EL (cell line): ENCODE measurements at places on chromosomes 16 and 17.
A peak's percentile ranks its signal among the peaks of the same experiment; 100 is the strongest.

- DNase-seq, result no peak
Measured at GRCh38 chr16:67165121-67166078, 855 bp downstream of the HSF4 start.

DNA sequence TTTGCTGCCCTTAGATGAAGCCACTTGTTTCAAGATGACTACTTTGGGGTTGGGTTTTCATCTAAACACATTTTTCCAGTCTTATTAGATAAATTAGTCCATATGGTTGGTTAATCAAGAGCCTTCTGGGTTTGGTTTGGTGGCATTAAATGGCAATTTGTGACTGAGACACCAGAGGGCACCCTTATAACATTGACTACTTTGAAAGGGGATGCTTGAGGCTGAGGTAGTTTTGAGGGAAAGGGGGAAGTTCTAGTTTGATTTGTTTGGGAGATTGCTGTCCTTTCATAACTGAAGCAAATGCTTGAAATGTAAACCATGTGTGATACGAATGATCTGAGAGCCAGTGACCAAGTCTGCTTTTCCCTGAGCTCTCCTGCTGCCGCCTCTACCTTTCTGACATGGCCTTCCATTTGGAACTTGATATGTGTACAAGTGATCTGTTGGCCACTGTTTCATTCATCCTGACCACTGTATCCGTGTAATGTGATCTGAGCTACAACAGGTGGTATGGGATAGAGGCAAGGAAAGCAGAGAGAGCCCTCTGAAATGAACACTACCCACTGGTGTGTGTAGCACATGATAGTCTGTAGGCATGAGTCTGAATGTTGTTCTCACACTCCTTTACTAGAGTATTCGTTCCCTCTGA lies 5.8 kb upstream of the RARA start:
- DNase-seq, result peak; percentile 69

DNA sequence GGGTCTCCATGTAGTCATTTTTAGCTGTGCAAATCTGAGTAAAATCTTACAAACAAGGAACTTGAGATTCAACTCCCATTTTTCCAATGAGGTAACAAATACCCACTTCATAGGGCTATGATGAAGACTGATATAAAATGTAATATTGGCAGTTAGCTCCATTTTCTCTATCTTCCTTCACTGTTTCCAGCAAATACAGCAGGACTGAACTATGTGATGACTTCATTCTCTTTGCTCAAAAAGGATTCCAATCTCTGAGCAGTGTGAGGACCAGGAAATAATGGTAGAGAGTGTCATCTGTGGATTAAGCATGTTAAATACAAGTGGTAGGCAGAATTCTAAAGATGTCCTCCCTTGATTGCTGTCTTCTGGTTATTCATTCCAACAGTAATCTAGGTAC lies 18.3 kb downstream of the RND2 start:
- no peak for DNase-seq

GRCh38 chr16:86531191-86531545 lies 20.8 kb downstream of the FOXF1 start:
- DNase-seq, result no peak

DNA sequence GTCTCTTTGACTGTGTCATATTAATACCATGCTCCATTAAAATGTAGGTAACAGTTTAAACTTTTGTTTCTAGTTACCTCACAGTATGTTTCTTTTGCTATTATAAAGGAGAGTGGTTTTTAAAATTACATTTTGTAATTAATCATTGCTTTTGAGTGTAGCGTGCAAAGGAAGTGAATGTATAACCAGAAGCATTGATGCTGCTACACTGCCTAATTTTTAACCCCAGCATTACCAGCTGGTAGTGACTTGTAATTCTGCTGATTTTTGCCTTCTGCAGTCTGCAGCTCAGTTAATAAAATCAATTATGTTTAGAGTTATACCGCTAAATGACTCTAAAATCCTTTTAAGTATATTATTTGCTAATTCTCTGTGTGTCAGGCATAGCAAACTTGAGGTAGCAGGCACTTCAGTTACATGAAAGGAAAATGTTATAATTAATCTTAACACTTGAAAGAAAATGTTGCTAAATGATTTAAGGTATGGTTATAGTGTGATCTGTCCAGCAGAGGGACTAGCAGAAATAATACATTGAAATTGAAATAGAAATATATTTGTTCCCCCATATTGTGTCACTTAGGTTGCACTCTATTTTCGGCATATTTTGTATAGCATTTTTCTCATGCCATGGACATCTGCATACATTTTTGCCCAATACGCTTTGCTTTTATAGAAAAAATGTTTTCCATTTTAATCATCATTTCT lies 388.5 kb downstream of the CNTNAP4 start:
- DNase-seq, result no peak

DNA sequence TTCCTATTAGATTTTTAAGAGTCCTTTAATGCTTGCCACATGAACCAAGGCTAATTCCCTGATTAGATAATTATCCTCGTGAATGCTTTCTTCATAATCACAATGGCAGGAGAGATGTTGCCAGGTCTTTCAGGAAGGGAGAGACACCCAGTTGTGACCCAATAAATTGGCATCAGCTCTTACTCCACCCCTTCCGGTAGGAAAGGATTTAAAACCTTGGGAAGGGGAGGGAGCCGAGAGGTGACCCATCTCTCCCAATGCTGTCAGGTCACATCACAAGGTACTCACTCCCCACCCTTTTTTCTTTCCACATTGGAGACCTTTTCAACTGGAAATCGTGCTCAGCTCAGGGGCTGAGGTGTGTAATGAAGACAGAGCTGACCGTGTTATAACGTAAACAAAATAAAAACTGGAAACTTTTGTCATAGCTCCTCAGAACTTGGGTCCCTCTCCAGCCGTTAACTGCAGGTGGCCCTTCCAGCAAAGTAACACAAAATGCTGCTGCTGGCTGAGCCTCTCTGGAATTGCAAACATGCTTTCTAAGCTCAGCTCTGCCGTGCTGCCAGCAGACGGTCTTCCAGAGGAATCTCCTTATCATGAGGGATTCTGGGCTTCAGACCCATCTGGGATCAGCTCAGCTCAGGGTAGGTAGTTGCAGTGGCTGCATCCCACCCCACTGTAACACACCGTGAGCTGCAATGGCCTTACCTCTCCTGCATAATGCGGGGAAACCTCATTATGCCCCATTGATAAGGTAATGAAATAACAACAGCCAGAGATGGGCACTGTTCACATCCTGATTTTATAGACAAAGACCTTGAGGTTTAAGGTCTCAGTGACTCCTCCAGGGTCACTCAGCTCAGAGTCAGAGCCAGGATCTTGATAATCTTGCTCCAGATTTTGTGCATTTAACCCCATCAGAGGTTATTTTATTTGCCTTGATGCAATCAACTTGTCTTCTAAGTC lies 15.6 kb downstream of the TMEM100 start:
- DNase-seq, result no peak

GRCh38 chr16:29665294-29666077 lies 2.4 kb downstream of the SPN start:
- DNase-seq, result no peak

GRCh38 chr16:53282975-53283946 lies 151.0 kb upstream of the RBL2 start:
- DNase-seq, result peak; percentile 47

GRCh38 chr17:2689411-2690164 lies 22.0 kb downstream of the CLUH start:
- DNase-seq, result no peak

- DNase-seq, result no peak
Measured at GRCh38 chr17:55532670-55533069, 21.4 kb upstream of the SMIM36 start.

- DNase-seq, result no peak
Measured at GRCh38 chr17:2093349-2093748, 38.4 kb downstream of the HIC1 start.

DNA sequence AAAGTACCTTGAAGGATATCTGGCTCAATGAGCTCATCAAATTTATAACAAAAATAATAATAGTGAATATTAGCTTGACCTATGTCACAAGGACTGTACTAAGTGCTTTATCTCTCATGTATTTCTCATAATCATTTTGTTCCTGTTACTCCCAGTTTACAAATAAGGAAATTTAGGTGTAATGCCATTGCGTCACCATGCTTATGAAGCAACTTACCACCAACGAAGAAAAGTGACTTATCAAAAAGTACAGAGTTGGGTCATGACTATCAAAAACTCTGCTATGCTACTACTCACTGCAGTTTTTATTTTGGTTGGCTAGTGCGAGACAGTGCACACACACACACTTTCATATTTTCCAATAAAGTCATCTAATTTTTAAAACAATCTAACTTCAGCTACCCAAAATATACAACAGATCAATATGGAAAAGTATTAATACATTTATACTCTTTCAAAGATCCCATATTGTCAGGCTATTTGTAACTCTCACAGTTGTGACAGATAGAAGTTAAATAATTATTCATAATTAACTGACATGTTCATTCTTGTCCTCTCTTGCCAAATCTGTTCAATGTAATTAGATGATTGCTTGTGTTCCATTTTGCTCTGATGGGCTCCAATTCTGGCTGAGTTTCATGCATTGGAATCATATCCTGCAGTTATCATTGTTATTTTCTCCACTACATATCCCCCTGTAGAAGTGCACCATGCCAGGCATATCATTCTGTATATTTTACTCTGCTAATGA lies 119.4 kb downstream of the KCNJ2 start:
- no peak for DNase-seq

- no peak for DNase-seq
Measured at GRCh38 chr17:11244776-11245175, 3.8 kb downstream of the SHISA6 start.

DNA sequence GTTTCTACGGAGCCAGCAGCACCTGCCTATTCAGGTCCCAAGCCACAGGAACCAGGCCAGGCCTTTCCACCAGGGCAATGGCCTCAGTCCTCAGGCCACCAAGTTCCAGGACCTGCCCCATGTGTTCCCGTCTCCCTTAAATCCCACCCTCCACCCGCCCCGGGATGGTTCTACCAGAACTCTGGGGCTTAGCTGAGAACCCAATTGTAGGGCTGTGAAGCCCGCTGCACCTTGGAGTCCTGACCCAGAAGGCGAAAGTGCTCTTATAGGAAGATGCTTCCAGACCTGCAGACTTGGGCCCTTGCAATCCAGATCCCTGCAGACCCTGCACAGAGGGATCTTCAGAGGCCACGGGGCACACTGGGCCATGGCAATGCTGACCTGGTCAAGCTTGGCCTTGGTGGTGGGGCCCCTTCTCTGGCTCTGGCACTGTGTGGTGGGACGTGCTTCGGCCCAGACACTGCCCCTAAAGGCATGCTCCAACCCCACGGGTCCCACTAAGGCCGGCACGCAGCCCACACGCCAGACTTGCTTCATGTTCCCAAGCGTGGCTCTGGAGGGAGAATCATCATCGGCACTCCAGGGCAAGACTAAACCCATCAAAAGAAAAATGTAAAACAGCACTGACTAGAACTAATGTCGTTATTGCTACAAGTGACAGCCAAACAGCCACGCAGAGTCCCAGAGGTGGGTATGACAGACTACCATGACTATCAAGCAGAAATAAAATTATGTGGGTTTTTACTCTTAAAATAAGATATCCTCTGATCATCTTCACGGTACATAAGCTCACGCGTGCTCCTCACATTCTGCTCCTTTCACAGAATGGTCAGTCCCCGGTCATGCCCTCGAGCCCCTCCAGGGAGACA lies 41.3 kb upstream of the ATP2A3 start:
- no peak for DNase-seq

- no peak for DNase-seq
Measured at GRCh38 chr16:6633456-6633855, 699.2 kb upstream of the RBFOX1 start.

DNA sequence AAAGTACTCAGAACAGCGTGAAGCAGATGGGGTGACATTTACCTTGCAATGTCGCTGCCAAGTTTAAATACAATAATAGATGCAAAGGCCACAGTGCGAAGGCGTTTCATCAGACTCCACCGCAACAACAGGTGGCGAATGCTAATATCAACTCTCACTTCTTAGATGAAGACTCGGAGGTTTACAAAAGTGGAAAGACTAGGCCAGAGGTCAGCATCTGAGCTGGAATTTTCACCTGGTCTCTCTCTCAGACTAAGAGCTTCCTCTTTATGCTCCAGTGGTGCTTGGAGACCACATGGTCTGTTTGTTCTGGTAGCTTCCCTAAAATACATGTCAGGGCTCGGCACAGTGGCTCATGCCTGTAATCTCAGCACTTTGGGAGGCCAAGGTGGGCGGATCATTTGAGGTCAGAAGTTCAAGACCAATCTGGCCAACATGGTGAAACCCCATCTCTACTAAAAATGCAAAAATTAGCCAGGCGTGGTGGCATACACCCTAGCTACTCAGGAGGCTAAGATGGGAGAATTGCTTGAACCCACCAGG lies 169.1 kb downstream of the XYLT1 start:
- DNase-seq, result no peak
